Head of caudate nucleus (tissue), 42 donors: ENCODE measurements at places on chromosomes 7 and 10.
A peak's percentile ranks its signal among the peaks of the same experiment; 100 is the strongest.

GRCh38 chr10:62085404-62085803, 183.2 kb downstream of the RTKN2 start:
- no peak for DNase-seq

DNA sequence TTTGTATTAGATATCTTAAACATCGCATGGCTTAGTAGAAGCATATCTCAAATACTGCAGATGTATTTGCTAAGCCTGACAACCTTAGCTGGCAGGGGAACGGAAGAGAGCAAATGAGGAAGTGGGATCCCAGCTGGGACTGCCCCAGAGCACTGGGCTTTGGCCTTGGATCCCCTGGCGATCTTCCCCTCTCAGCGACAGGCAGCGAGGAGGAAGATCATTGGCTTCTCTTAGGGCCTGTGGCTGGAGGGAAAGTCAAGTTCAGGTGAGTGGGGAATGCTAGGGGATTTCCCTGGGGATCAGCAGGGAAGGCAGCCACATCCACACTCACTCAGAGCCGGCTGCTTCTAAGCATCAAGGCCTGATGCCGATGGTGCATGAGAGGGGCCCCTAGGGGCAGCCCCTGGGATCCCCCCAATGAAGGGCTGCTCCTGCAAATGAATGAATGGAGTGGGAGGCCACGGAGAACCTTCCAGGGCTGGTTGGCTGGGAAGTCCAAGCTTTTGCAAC, 42.0 kb downstream of the LYZL2 start:
- peak; percentile 50 for DNase-seq

DNA sequence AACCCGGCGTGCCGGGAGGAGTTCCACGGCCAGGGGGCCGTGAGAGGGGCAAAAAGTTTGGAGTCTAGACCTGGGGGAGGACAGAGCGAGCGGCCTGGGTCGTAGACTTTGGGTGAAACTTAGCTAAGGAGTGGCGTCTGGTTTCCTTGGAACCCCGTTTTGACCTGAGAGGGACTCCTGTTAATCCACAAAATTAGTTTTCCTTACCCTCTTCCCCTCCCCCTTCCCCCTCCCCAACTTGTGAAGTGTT, 574 bp downstream of the MARCHF5 start:
- DNase-seq, result no peak

DNA sequence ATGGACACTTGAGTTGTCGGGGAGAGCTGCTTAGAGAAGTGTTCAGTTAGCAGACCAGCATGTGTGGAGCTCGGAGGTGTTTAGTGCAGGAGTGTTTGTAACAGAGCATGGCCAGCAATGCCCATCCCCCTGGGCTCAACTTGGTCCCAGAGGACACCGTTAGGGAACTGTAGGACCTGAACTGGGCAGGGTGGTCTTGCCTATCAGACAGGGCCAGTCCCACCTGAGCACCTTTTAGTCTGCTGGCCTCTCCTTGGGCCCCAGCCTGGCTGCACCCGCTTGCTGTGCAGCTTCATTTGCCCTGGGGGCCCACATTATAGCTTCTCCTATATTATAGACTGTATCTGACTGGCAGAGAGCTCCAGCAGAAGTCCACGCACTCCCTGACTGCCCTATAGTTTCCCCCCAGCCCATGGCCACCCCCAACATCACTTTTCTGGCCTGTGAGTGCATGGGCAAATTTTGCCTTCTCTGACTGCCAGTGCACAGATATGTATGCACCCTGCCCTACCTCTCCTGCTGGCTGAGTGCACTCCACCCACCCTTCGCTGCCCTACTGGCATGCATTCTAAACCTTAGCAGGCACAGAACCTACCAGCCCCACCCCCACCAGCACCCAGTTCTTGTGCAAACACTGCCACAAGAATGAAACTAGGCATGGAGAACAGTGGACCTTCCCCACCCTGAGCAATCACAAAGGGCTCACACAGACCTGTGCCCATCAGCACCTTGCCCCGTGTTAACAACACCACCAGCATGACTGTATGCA, 1030.6 kb upstream of the GHITM start:
- DNase-seq, result no peak

DNA sequence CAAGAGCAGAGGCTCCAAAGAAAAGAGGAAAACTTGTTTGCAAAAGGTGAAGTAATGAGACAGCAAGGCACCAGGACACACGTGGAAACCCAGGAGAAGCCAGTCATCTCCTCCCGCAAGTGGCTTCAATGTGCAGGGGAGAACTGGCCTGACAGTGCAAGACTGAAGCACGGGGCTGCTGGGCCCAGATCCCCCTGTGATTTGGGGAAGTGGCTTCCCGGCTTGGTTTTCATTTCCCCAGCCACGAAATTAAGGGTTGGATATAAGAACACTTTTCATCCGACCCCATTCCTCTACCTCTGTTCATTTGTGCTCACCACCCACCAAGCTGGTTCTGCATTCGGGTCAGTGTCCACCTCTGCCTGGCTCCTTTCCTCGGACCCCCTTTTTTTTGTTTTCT, 306.4 kb downstream of the FGFR2 start:
- peak; percentile 39 for DNase-seq

DNA sequence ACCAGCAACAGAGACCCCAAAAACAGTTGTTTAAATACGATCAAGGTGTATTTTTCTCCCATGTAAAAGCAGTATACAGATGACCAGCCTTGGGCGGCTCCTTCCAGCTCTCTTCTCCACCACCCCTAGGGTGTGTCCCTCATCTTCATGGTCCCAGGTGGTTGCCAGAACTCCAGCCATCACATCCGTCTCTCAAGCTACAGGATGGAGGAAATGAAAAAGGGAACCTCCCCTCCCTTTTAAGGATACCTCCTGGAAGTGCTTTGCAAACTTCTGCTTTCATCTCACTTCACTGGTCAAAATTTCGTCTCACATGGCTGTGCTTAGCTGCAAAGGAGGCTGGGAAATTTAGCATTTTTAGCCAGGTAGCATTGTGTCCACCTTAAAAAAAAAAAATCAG, 59.3 kb downstream of the C10orf105 start:
- no peak for DNase-seq

DNA sequence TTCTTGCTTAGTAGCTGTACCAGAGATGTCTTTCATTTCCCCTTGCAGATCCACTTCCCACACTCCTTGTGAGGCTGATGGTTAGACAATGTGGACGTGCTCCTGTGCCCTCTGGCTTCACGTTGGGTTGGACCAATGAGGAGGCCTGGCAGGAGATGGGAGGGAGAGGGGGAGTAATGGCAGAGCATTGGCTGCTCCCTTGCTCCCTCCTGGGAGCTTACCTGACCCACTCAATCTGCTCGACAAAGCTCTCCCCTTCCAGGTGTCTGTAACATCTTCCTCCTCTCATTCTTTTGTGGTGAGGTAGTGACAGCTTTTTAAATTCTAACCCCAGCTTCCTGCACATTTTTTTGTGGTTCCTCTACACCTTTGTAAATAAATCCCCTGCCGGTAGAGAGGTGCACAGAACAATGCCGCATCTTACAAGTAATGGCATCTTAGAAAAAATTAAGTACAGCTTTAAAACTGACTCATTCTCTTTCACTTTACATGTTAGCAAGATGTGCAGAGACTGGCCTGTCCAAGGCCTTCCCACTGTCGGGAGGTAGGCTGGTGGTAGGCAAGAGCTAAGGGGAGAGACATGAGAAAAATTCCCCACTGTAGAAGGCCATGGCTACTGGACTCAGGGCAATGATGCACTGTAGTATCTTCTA, 134.3 kb downstream of the HTR7 start:
- no peak for DNase-seq

- DNase-seq, result no peak
Observed at GRCh38 chr10:6037422-6037821, 24.7 kb downstream of the IL2RA start.

DNA sequence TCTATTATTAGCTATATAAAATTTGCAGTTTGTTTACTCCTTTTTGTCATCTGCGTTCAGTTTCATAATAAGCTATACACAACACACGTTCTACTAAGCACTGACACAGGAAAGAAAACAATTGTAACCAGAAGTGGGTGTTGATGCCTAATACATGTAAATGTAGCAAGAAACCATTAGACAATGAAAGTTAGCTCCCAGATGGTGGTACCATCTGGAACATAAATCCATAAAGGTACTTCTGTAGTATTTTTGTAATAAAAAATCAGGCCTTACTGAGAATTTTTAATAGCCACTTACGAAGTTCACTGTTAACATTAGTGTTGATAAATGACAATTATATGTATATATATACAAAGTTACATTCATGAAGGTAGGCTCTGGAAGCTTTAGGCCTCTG, 194.7 kb downstream of the KCND2 start:
- DNase-seq, result no peak

GRCh38 chr10:4351723-4352413, 474.1 kb upstream of the AKR1E2 start:
- no peak for DNase-seq

- no peak for DNase-seq
Observed at GRCh38 chr10:44879531-44879899, 31.6 kb upstream of the TMEM72 start.

DNA sequence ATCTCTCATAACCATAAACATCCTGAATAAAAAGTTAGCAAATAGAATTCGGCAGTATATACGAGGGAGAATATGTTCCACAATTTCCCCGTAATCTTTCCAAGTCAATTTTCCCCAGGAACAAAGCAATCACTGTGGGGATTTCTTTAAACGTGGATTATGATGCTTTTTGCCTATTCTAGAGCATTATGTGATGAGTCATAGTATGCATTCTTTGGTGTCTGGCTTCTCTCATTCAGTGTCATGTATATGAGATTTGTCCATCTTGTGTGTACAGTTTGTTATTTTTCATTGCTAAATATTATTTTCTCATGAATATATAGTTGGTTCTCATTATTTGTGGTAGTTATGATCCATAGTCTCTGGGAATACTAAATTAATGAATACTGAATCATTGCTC, 9.9 kb upstream of the OR9A4 start:
- no peak for DNase-seq

GRCh38 chr10:110510730-110511129, 13.0 kb downstream of the DUSP5 start:
- no peak for DNase-seq

DNA sequence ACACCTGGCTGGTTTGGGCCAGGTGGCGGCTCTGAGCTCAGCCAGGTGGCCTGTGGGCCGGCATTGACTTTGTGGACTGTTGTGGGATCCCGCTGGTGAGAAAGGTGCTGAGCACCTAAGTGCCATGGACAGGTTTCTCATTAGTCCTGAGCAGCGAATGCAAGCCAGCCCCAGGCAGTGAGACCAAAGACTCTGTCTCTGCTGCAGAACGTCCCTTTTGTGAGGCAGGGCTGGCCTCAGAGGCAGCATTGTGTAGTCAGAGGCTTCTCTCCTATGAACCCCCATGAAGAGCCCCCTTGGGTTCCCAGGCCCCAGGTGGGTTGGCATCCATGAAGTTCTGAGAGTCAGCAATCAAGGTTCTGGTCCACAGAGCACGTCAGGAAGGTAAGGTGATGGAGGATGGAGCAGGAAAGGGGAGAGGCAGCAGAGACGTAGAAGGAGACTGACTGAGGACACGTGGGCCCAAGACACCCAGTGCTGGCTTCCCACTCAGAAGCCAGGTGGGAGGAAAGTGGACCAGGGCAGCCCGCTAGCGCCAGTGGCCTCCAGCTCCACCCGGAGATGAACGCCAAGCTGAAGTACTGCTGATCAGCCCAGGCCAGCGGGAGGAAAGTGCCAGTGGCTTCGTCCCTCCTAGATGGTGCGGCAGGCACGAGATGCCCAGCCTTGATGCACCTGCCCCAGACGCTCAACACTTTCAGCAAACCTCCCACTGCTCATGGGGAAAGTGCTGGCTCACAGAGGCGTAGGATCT, 19.2 kb upstream of the PTPRN2 start:
- no peak for DNase-seq

DNA sequence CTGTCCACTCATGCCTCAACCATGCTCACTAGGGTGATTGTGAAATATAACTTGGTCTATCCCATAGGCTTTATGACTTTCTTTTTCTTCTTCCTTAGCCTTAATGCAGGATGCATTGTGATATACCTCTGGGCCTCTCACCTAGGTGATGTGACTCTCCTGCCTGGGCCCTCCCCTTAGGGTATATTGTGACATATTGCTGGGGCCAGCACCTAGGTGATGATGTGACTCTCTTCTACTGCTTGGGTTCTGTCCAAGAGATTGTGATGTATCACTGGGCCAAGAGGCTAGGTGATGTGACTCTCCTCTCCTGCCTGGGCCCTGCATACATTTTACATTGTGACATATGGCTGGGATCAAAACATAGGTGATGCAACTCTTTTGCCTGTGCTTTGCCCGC, 14.7 kb upstream of the ZNF107 start:
- DNase-seq, result no peak

DNA sequence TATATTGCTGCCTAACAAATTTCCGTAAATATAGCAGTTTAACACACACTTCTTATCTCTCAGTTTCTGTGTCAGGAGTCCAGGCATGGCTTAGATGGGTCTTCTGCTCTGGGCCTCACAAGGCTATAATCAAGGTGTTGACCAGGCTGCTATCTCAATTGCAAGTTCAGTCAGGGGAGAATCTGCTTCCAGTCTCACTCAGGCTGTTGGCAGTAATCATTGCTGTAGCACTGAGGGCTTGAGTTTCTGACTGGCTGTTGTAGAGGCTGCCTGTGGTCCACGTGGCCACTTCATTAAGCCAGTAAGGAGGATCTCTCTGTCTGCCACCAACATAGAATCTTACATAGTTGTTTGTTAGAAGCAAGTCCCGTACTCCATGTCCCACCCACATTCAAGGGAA, 138.4 kb downstream of the ST7 start:
- no peak for DNase-seq

DNA sequence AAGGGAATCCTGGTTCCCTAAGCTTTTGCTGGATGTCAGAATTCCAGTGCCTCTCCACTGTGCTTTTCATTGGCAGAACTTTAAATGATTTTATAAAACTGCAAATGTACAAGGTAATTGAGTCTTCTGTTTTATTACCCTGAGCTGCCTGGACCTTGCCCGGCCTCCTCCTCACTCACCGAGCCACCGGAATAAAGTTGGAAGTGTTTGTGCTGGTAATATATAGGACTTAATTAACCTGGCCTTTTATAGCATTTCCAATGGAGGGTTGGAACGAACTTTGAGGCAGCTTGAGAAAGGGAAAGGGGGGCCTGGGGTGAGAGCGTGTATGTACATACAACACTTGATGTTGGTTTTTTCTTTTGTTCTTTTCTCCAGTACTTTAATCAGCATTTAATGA, 43.4 kb downstream of the ZNF503 start:
- no peak for DNase-seq

DNA sequence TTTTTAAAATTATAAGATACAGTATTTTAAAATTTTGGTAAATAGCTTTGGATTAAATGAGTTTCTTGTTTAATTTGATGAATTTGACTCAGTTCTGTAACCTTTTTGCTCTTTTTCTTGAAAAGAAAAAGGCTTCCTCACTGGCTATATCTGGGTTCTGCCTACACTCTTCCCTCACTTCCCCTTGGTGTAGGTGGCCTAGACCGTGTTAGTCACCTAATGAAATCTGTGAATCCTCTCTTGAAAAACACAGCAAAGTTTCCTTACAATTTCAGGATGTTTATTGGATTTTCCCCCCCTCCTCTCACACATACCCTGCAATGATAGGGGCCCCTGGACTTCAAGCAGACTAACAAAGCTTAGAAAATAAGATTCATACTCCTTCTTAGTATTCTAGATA, 231.6 kb downstream of the ADK start:
- DNase-seq, result no peak

GRCh38 chr10:2659660-2660209, 407.6 kb upstream of the PFKP start:
- DNase-seq, result no peak
